ENCODE measurements at places on chromosomes 3 and 15. TPM values are rescaled to one million over a fixed set of nuclear protein-coding genes. Genes with fewer than 3 reads are reported as not detected.

SCG5 gene
- 100 TPM for total RNA-seq

SEMA3G gene
- not detected for total RNA-seq

WDR93 gene
- total RNA-seq = not detected

ANKUB1 gene
- not detected for total RNA-seq

MME gene
- total RNA-seq = 3.5 TPM

CA12 gene
- 24.0 TPM for total RNA-seq

MYLK gene
- 85.2 TPM for total RNA-seq

CAMK2N2 gene
- 0.12 TPM for total RNA-seq

TMEM158 gene
- 8.7 TPM for total RNA-seq

SLC7A14 gene
- total RNA-seq = 0.60 TPM

RASL12 gene
- 4.1 TPM for total RNA-seq

ROPN1B gene
- not detected for total RNA-seq

PPP1R14D gene
- not detected for total RNA-seq

LACTB gene
- total RNA-seq = 24.7 TPM

PSTPIP1 gene
- total RNA-seq = 1.4 TPM

ATR gene
- 12.6 TPM for total RNA-seq

PAK6 gene
- not detected for total RNA-seq

A4GNT gene
- total RNA-seq = not detected

TEX55 gene
- not detected for total RNA-seq

CCDC14 gene
- total RNA-seq = 16.4 TPM

UBA7 gene
- total RNA-seq = 32.1 TPM

TTC23 gene
- total RNA-seq = 26.8 TPM

RASGRP1 gene
- total RNA-seq = under 0.01 TPM

PLSCR2 gene
- not detected for total RNA-seq

SNTN gene
- total RNA-seq = not detected

SLITRK3 gene
- total RNA-seq = not detected

TRPM1 gene
- total RNA-seq = not detected

GOLGA8T gene
- not detected for total RNA-seq

WWTR1 gene
- total RNA-seq = 108 TPM

CCDC13 gene
- 0.23 TPM for total RNA-seq

ADGRG7 gene
- total RNA-seq = 0.12 TPM

GNAT1 gene
- total RNA-seq = not detected

HIGD2B gene
- total RNA-seq = not detected

SLC2A2 gene
- total RNA-seq = not detected

RGMA gene
- 3.2 TPM for total RNA-seq

ZPLD1 gene
- total RNA-seq = not detected

PODXL2 gene
- total RNA-seq = 1.1 TPM

CPN2 gene
- total RNA-seq = not detected

MKRN2OS gene
- total RNA-seq = not detected

KLF15 gene
- total RNA-seq = 2.6 TPM

MYO5C gene
- under 0.01 TPM for total RNA-seq

DLL4 gene
- total RNA-seq = under 0.01 TPM

IGF2BP2 gene
- 29.1 TPM for total RNA-seq

MAGEL2 gene
- total RNA-seq = under 0.01 TPM

HTR3D gene
- total RNA-seq = not detected

EIF4A2 gene
- total RNA-seq = 1,188 TPM

CDCP1 gene
- total RNA-seq = 3.0 TPM

LSMEM2 gene
- not detected for total RNA-seq

MYZAP gene
- not detected for total RNA-seq

CADM2 gene
- total RNA-seq = not detected

ISL2 gene
- 0.08 TPM for total RNA-seq

SLC38A3 gene
- not detected for total RNA-seq

HYAL3 gene
- 4.0 TPM for total RNA-seq

CGNL1 gene
- 0.59 TPM for total RNA-seq

MCF2L2 gene
- 0.15 TPM for total RNA-seq

MST1R gene
- 0.35 TPM for total RNA-seq

THAP10 gene
- 0.35 TPM for total RNA-seq

RFTN1 gene
- total RNA-seq = 39.8 TPM

PLCH1 gene
- total RNA-seq = not detected

All from smooth muscle cell of the coronary artery (primary cell).